T47D (cell line): ENCODE measurements at places on chromosomes 1 and 21.

DNA sequence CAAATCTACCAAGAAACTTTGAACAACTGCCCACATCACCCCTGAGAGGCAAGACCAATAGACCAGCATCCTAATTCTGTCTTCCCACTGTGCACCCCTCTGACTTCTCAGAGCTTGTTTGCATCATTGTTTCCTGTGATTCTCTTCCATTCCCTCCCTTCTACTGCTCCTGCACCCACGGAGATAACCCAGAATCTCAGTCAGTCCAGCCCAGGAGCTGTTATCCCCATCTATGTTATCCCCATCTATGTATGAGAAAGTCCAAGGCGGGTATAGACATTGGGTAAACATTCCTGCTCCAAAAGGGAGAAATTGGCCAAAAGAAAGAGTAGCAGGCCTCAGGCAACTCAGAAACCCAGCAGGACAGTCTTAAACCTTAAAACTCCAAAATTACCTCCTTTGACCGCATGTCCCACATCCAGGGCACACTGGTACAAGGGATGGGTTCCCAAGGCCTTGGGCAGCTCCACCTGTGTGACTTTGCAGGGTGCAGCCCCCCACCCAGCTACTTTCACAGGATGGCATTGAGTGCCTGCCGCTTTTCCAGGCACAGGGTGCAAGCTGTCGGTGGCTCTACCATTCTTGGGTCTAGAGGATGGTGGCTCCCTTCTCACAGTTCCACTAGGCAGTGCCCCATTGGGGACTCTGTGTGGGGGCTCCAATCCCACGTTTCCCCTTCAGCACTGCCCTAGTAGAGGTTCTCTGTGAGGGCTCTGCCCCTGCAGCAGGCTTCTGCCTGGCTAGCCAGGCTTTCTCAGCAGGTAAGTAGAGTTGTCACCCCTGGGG lies 414.8 kb downstream of the NPHP4 start:
- DNase-seq: no peak

DNA sequence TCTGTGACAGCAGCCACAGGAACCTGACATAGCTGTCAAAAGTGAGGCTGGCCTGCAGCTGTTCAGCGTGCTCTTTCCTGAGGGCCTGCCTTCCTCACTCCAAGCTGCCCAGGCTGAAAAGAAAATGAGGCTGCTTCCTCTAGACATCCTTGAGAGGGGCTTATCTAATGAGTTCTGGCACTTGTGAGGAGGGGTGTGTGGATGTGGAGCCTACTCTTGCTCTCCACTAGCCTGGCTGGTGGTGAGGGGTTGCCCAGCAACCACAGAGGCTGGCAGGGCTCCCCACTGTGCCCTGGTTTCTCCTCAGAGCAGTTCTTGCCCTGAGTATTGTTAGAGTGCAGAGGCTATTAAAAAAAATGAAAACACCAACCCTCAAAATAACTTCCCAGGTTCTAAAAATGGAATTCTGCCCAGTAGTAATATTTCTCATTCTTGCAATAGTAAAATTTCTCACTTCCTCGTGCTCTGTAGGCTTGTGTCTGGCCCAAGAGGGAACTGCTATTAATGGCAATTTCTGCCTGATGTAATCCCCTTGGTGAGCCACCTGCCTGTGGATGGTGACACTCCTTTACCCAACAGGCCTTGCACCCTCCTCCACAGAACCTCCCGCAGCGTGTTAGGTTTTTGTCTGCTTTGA lies 52.6 kb upstream of the EPS8L3 start:
- no peak for DNase-seq

GRCh38 chr1:241034203-241034936 lies 322.6 kb downstream of the RGS7 start:
- no peak for DNase-seq

DNA sequence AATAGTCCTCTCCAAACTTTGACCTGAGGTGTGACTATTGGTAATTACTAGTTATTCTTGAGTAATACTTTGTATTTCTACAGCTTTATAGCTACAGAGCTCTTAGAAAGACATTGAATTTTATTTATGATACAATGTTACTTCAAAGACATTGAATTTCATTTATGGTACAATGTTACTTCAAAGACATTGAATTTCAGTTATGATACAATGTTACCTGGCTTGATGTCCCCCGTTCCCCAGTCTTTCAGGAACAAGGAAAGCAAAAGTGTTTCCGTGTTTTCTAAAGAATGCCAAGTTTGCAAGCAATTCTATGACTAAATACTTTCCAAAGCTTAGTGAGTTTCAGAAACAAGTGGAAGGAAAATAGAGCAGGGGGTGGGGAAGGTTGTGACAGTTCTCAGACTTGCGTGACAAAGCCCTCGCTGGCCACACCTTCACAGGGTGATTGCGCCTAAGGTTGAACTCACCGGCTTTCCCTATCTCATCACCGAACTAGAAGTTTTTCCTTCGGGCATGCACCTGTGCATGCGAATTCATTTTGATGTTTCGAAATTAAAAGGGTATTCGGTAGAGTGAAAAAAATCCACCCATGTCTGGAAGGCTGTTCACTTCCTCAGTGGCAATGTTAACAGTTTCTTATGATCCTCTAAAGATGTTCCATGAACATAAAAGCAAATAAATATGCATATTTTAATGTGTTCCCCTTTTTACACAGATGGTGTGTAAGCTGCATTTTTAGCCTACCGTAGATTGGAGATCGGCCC lies 909 bp upstream of the PAXBP1 start:
- peak; percentile 35 for DNase-seq

GRCh38 chr1:184507165-184507564 lies 120.3 kb downstream of the C1orf21 start:
- no peak for DNase-seq

GRCh38 chr1:237562242-237562823 lies 328.4 kb downstream of the ZP4 start:
- DNase-seq: peak; percentile 49

DNA sequence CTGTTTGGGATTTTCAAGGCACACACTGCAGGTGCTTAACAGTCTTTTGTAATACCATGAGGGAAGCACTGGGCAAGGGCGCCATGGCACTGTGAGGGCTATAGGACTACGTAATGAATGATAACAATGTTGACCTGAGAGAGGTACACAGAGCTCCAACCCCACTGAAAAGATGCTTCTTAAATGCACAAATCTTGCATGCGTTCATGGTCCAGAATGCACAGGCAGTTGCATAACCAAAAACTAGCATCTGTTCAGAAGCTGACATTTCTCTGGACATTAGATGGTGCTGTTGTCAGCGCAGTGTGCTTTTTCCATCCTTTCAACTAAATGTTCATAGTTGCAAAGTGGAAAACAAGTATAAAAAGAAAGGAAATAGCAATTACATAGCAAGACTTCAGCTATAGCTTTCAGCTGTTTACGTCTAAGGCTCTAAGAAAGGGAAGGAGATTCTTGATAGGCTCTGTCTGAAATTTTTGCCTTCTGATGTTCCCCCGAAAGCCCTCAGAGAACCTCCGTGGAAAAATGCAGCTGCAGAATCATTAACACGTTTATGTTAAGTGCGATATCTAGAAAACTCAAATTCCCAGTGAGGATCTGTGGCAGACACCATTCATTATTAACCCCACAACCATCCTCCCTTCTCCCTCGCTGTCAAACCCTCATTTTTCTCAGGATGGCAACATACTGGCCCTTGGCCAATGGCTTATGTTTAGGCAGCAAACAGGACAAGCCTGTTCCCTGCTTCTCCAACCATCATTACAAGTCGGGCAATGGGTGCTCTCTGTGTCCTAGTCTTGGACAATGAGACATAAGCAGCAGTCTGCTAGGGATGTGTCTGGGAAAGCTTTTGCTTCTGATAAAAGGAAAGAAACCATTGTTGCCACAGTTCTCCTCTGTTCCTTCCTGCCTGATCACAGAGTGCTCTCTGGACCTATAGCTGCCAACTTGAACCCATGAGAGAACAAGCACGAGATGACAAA lies 8.2 kb upstream of the TARBP1 start:
- DNase-seq: peak; percentile 49

GRCh38 chr1:152182944-152183361 lies 23.9 kb upstream of the RPTN start:
- no peak for DNase-seq

DNA sequence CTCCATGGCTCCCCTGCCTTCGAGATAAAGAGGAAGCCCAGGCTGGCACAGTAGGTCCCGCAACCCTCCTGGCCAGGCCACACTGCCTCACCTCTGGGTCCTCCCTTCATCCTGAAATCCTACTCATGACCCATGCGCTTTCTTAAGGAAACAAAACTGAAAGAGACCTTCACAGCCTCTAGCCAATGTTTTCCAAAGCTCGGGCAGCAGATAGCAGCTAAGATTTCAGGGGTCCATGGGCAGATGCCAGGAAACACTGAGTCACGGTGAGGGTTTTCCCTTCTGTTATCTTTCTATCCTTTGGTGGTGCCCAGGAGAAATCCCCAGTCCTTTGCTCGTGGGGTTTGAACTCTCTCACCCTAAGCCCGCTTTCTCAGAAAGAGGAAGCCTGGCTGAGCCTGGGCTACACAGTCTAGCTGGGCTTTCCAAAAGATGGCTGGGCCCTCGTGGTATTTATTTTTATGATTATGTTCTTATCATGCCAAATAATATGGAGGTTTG lies 26.6 kb downstream of the TTC39A start:
- DNase-seq: no peak

GRCh38 chr1:55378582-55378981 lies 163.4 kb upstream of the USP24 start:
- peak; percentile 15 for DNase-seq

GRCh38 chr21:34911360-34911759 lies 137.7 kb downstream of the RUNX1 start:
- no peak for DNase-seq

DNA sequence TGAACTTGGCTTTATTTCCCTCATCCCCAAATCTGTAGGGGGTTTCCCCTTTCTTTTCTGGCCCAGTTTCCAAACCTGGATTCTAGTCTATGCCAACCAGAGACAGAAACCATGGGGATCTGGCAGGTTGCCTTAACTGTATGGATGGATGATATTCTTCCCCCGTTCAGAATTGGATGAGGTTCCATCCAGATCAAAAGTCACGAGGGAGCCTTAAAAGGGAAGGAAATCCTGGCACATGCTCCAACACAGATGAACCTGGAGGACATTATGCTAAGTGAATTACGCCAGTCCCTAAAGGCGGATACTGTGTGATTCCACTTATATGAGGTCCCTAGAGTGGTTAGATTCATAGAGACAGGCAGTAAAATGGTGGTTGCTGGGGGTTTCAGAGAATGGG lies 124.4 kb downstream of the HUNK start:
- DNase-seq: no peak

DNA sequence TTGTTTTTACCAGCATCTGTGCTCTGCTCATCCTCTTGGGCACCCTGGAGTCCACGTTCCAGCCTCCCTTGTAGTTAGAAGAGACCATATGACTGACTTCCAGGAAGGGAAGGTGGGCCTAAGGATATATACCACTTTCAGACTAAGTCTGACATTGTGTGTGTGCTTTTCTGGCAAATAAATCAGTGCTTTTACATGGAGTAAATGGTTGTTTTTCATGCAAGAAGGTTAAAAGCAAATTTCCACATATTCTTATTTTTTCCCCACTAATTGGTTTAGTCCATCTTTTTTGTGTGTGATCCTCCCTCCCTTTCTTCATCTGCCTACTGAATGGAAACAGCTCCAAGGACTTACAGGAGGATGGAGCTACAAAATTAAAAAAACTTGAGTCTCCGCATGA lies 119.8 kb downstream of the TBX15 start:
- no peak for DNase-seq

DNA sequence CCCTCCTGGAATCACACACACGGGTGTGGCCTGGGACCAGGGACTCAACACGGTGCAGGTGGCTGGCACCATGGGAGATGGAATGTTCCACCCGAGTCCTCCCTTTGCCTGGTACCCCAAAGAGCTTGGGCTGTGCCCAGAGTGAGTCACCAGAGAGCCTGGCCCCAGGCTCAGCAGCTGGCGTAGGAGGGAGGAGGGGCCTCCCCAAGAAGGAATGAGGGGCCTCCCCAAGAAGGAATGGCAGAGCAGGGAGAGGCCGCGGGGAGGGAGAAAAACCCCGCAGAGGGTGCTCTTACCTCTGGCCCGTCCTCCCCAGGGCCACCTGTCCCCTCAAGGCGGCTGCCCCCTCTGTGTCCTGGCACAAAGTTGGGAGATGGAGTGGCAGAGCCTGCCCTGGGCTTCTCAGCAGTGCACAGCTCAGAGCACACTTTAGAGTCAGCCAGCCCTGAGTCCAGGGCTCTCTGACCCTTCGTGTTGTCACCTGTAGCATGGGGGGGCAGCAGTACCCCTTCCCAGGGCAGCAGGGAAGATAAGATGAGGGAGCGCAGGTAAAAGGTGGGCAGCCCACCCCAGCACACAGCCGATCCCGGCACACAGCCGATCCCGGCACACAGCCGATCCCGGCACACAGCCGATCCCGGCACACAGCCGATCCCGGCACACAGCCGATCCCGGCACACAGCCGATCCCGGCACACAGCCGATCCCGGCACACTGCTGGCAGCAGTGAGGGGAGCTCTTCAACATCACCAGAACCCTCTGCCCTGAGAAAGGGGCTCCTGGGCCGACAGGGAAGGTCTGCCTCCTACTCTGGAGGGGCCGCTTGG lies 20.2 kb upstream of the KCNAB2 start:
- no peak for DNase-seq

DNA sequence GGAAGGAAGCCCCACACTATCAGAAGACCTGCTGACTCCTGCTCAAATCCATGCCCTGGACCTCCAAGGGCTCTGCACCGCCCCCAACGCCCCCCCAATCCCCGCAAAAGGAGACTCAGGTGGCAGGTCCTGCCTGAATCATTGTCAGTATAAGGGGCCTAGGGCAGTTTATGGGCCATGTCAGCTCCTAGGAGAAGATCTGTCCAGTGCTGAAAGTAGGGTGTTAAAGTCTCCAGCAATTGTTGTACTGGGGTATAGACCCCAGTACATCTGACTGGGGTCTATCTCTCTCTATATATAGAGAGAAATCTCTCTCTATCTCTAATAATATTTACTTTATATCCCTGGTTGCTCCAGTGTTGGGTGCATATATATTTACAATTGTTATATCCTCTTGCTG lies 12.1 kb upstream of the OLIG2 start:
- no peak for DNase-seq

GRCh38 chr1:224635356-224635755 lies 19.2 kb downstream of the CNIH3 start:
- DNase-seq: no peak

- no peak for DNase-seq
Measured at GRCh38 chr21:25331286-25331685, 276.0 kb downstream of the MRPL39 start.

- no peak for DNase-seq
Measured at GRCh38 chr1:233791721-233792120, 112.8 kb upstream of the SLC35F3 start.

GRCh38 chr1:174569240-174569639 lies 121.5 kb downstream of the GPR52 start:
- no peak for DNase-seq

GRCh38 chr1:231799363-231799986 lies 172.9 kb downstream of the DISC1 start:
- DNase-seq: no peak
